Stimulated activated CD4-positive, alpha-beta T cell treated with anti-CD3 and anti-CD28 coated beads, TNF-alpha, amount 100 ng/mL, for 48 hours (primary cell): ENCODE measurements at places on chromosomes 7 and 10.

DNA sequence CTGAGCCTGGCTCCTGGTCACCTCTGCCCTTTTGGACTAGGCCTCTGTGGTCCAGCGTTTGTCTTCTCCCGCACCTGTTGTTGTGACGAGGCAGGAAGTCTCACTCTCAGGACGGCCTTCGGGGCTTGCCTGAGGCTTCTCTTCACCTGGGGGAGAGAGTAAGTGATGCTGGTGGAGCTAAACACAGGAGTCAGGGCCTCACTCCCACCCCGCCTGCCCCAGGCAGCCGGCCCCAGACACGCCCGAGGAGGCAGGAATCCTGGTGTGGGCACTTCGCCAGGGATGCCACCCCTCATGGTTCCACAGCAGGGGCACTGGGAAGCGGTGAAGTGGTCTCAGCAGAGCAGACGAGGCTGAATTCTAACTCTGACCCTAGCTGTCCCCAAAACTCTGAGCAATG lies 42.4 kb downstream of the IL2RA start:
- no peak for DNase-seq

DNA sequence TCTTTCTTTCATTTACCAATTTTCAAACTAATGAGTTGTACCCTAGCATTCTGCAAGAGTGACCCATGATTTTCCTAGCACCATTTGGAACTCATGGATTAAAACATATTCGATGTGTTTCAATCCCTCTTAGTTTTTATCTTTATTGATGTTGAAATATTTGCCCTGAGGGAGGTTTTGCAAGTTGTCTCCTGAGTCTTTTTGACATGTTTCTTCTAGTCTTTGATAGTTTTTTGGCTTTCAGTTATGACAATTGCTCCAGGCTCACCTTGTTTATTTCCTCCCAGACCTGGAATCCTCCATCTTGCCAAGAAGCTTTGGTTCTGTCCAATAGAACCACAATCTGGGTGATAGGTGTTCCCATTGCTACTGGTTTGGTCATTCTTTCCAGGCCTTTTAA lies 327.8 kb downstream of the WDR11 start:
- DNase-seq = no peak

DNA sequence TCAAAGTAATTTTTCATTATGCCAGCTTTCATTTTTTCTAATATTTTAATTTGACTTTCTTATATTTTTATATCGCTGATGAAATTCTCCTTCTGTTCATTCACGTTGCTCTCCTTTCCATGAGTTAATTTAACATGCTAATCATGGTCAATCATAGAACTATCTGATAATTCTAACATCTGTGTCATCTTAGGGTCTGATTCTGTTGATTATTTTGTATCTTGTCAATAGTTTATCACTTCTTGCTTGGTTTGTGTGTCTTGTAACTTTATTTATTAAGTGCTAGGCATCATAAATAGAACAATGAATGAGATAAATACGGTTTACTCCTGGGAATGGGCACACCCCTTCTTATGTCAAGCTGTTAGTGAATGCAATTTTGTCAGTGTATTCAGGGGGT lies 11.0 kb downstream of the TCERG1L start:
- no peak for DNase-seq

DNA sequence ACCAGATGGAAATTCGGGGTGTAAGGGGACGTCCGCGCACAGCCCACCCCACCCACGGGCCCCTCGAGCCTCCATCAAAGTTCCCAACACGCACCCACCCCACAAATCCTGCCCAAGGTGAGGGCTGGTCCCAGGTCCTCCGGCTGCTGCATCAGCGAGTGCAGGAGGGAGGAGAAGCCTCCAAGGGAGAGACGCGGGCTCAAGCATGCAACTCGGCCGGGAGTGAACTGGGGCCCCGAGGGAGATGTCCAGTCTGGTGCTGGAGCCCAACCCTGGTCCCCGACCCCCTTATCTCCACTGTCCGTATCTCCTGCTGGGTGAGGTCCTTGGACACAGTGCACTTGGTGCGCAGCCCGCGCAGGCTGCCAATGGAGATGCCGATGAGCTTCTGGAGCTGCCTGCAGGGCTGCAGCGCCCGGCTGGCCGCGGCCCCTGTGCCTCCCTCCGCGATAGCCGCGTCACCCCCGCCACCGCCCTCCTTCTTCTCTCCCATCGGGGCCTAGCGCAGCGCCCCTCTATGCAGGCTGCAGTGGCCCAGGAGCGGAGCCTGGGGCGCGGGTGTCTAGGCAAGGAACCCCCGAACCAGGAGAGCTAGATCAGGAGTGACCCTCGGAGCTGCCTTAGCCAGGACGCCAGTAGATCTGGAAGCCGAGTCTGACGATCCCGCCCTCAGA lies 489.2 kb downstream of the ZNF33B start:
- DNase-seq = no peak

- DNase-seq = no peak
Observed at GRCh38 chr7:74187915-74188675, 13.9 kb downstream of the EIF4H start.

DNA sequence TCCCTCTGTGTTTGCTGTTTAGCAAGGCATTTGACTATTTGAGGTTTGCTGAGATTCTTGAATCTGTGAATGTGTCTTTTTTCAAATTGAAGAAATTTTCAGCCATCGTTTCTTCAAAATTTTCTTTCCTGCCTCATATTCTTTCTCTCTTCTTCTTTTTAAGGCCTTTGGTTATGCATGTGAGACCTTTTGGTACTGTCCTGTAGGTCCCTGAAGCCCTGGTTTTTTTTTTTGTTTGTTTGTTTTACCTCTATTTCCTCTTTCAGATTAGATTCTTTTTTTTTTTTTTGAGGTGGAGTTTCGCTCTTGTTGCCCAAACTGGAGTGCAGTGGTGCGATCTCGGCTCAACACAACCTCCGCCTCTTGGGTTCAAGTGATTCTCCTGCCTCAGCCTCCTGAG lies 45.3 kb downstream of the MLLT10 start:
- no peak for DNase-seq

DNA sequence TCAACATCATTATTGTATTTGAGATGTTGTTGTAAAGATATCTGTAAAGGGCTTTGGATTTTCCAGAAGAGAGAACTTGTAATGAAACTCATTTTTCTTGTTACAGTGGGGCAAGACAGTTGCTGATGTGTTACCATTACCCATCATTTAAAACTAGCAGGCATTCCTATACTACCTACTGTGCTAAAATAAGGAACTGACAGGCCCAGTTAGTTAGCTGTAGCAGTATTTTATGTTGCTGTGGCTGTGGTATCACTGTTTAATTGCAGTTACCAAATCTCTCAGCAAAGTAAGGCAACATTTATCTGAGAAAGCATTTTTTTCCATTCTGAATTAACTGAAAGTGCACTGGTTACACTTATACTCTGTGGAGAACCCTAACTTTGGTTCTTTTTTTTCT lies 9.9 kb downstream of the ST7 start:
- no peak for DNase-seq

GRCh38 chr7:144908943-144909556 lies 73.2 kb upstream of the TPK1 start:
- no peak for DNase-seq

- no peak for DNase-seq
Observed at GRCh38 chr10:118868589-118868988, 113.8 kb upstream of the CACUL1 start.
